Left hindlimb (tissue), 1 donor: ENCODE measurements at places on chromosomes 4 and X.

DNA sequence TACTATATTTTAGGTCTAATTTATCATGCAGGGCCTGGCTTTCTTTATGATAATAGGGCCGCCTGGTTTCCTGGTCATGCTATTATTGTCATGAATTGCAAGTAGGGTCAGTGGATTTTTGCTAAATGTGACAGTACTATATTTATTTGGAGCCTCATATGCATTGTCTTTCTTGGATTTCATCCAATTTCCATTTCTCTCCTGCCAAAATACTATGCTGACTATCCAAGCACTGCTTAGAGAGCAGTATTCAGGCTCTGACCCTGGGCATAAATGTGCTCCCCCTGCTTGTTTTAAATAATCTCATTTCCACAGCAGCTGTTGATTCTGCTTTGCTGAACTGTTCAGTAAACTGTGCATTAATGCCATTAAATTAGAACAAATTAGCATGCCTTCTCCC, 269.3 kb downstream of the GPM6A start:
- no peak for DNase-seq

GRCh38 chr4:150493851-150494250, 88.1 kb upstream of the MAB21L2 start:
- no peak for DNase-seq

GRCh38 chr4:157221895-157222770, 1.6 kb downstream of the GRIA2 start:
- DNase-seq: peak; percentile 46

GRCh38 chr4:81606166-81606565, 134.5 kb upstream of the RASGEF1B start:
- DNase-seq: no peak

DNA sequence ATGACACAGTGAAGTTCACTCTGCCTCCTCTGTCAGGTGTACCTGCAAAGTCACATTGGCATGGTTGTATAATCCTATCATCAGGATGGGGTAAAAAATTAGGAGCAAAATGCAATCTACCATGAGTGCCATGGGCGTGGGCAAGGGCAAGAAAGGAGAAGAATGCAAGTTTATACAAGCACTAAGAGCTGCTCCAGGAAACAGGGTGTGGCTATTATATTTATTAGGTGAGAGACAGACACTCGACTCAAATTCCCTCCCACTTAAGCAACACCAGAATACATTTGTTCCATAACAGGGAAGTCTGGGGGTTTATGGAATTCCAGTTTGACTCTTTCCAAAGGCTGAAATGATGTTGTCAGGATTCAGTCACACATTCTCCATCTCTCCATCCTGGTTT, 378.8 kb downstream of the BCOR start:
- DNase-seq: no peak

GRCh38 chr4:48639807-48640206, 140.3 kb downstream of the FRYL start:
- DNase-seq: no peak

DNA sequence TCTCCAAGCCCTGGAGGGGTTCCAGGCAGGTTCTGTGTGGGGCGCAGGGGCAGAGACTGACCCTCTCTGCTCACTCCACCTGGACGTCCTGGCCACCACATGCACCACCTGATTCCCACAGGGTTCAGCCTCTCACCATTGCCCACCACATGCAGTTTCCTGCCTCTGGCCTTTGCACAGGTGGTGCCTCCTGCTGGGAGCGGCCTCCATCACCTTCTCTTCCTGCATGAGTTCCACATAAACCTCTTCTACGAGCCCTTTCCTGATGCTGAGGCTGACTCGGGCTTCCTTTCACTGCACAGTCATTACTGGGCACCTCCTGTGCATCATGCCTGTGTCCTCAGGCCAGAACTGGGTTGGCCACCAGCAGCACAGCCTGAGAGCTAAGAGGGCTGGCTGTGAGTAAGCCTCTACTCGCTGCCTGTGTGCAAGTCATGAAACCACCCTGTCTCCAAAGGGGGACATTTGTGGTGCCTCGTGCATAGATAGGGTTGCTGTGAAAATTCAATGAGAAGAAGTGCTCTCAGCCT, 19.9 kb downstream of the MAN2B2 start:
- no peak for DNase-seq

- DNase-seq: no peak
Measured at GRCh38 chr4:102734116-102734515, 26.7 kb downstream of the MANBA start.

- peak; percentile 67 for DNase-seq
Measured at GRCh38 chr4:75037252-75037651, 104.3 kb downstream of the PARM1 start.

- no peak for DNase-seq
Measured at GRCh38 chr4:153116291-153116680, 88.0 kb upstream of the TRIM2 start.

DNA sequence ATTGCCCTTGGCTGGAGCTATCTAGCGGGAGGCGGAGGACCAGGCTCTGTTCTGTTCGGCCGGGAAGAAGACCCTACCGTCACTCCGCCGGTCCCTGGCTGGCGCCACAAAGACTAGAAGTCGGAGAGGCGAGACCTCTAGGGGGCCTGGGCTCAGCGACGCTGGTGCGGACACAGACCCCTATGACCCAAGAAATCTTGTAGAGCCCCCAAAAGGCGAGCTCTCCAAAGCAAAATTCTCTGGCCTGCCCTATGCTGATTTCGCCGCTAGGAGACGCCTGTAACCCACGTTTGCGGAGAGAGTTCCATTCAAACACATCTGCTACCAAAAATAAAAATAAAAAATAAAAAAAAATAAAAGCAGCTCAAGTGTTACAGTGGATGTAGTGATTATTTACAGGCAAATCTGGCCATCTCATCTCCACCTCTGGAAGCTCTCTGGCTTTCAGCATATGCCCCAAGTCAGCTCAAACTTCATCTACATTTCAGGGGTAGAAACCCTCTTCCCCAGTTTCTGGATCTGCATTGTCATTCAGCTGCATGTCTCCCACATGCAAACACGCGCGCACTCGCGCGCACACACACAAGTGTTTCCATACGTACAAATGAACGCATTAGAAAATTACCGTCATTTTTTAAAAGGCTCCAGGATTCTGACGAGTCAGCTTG, 2.4 kb upstream of the PCDH10 start:
- DNase-seq: peak; percentile 76

- no peak for DNase-seq
Measured at GRCh38 chr4:40722576-40723161, 27.1 kb upstream of the NSUN7 start.

DNA sequence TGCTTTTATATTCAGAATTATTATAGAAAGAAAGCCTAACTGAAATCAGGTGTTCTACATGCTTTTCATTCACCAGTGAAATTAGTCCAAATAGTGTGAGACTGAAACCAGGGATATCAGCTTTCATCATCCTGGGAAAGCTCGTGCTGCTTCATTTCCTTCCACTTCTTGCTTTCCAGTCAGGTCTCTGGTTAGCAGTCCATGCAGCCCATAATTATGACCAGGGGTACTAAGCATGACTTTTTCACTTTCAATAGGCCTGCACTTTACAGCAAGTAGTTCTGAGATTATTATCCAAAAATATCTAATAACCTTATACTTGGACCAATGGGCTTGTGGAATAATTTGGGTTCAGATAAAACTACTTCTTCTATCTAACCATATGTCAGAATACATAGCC, 673.2 kb upstream of the MAGEB2 start:
- DNase-seq: no peak

- DNase-seq: no peak
Measured at GRCh38 chr4:5112333-5113095, 61.2 kb downstream of the STK32B start.

- DNase-seq: peak; percentile 24
Measured at GRCh38 chr4:1405636-1406393, 427 bp downstream of the NKX1-1 start.

DNA sequence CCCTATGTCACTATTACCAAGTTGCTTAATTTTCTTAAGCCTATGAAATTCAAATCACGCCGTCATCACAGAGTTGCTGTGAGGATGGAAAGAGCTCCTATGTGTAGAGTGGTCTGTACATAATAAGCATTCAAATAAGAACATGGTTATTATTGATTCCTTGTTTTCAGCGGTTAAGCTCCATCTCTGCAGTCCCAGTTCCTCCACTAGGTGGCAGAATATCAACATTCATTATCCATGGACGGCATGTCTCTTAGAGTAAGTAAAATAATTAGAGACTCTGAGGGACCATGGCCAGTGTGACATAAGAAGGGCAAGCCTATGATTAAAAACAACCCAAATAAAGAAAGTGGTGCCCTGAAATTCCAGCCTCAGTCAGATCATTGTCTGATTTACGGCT, 132.5 kb upstream of the NHS start:
- peak; percentile 38 for DNase-seq

DNA sequence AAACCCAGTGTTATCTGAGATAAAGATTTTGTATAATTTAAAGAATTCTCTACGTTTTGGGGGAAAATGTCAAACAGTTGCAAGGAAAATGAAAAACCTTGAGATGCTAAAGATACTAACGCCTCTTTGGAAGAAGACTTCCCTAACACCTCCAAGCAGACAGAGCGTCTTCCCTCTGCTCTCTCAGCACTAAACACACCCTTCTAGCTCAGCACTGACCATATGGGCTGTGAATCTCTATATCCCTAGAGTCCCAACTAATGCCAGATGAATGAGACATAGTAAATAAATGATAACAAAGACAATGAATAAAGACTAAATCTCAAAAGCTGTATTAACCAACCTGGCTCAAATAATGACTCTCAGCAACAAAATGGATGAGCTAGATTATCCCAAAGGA, 13.3 kb downstream of the FUNDC1 start:
- DNase-seq: no peak

DNA sequence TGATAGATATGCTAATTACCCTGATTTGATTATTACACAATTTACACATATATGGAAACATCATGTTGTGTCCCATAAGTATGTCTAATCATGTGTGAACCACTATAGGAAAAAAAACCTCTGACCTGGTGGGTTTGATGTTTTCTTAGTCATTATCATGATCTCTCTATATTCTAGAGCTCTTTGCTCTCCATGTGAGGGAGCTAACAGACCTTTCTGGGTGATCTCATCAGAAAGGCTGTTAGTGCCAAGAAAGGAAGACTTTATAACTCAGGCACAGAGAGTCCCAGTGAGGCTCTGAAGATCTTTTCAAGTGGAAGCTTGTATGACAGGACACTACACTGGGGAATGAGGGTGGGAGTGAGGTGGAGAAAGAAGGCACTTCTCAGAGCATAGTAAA, 527.7 kb upstream of the MAGEB2 start:
- DNase-seq: no peak

GRCh38 chrX:114841051-114841450, 176.4 kb downstream of the IL13RA2 start:
- DNase-seq: no peak

GRCh38 chrX:72652082-72652481, 62.0 kb downstream of the PHKA1 start:
- no peak for DNase-seq

GRCh38 chrX:121000589-121000988, 15.0 kb upstream of the CT47A1 start:
- no peak for DNase-seq

- DNase-seq: no peak
Measured at GRCh38 chr4:153198719-153199118, 5.5 kb upstream of the TRIM2 start.

DNA sequence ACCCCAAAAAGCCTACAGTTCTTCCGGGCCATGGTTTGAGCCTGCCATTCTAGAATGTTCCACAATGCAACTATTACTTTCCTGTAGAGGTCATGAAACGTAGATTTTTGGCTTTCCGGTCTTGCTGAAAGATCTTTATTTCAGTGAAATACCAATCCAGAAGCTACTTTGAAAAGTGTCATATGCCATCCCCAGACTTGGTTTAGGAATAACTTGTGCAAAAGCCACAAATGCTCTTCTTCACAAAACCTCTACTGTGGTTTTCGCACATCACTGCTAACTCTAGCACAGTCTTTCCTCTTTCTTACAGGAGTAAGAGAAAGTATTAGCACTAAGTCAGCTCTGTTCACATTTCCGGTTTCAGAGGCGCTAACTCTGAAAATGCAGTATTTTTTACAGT, 12.7 kb upstream of the CD40LG start:
- no peak for DNase-seq

GRCh38 chrX:1443496-1444075, 9.1 kb downstream of the ASMTL start:
- no peak for DNase-seq

GRCh38 chr4:102500352-102500695, 835 bp upstream of the NFKB1 start:
- no peak for DNase-seq

GRCh38 chrX:9853307-9853706, 67.1 kb downstream of the SHROOM2 start:
- DNase-seq: no peak

DNA sequence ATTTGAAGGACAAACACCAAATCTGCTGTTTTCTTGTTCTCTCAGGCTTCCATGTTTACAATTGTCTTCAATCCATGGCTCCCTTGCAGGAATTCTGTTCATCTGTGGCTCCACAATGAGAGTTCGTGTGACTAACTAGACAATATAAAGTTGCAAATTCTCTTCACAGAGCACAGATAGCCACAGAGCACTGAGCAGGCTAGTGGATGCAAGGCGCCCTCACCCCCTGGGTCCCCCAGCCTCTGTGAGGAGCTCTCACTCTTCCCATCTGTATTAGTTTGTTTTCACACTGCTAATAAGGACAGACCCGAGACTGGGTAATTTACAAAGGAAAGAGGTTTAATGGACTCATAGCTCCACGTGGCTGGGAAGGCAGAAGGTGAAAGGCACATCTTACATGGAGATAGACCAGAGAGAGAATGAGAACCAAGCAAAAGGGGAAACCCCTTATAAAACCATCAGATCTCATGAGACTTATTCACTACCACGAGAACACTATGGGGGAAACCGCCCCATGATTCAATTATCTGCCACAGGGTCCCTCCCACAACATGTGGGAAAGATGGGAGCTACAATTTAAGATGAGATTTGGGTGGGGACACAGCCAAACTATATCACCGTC, 82.5 kb upstream of the STX18 start:
- DNase-seq: no peak

GRCh38 chr4:156569535-156569934, 402.1 kb downstream of the PDGFC start:
- DNase-seq: no peak

DNA sequence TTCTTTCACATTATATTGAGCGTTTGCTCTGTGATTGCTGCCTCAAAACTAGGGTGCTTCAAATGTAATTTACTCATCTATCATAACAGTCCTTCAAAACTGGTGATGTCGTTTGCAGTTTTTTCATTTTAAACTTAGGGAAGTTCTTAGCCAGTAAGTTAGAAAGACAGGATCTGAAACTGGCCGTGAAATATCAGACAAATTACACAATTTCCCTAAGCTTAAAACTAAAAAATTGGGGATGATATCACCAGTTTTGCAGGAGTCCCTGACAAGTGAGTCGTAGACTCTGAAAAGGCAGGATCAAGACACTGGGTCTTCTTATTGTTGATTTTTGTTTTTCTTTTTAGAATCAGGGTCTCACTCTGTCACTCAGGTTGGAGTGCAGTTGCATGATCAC, 44.8 kb downstream of the MOB1B start:
- DNase-seq: no peak
